ENCODE measurements at places on chromosomes 1 and 21. TPM values are rescaled to one million over a fixed set of nuclear protein-coding genes. Genes with fewer than 3 reads are reported as not detected.

GRCh38 chr1:216766633-216767327 is 43.6 kb upstream of the ESRRG start:
- H3K27me3 ChIP-seq: no peaks in the 10 kb centered on the region
- no peaks in the 10 kb centered on the region for H3K36me3 ChIP-seq
- H3K27ac ChIP-seq: no peak overlapping the region
- no peak for DNase-seq
- H3K4me1 ChIP-seq: no peaks in the 10 kb centered on the region

DNA sequence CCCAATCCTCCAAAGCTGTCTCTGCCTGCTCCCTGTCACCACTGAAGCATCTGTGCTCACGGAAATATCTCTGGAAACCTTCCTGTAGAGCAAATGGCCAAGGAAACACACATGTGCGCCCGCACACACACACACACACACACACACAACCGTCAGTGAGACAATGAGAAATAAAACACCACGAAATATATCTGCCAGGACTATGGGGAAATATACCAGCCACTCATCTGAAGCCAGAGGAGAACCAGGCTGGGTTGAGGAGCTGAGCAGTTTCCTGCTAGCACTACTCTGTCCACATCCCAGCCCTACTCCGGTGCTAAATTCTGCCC is 25.1 kb upstream of the PLXNA2 start:
- no peak for DNase-seq
- H3K27me3 ChIP-seq: no peaks in the 10 kb centered on the region
- no peaks in the 10 kb centered on the region for H3K4me1 ChIP-seq
- no peaks in the 10 kb centered on the region for H3K36me3 ChIP-seq
- H3K27ac ChIP-seq: no peak overlapping the region
- no peak overlapping the region for H3K4me3 ChIP-seq

DNA sequence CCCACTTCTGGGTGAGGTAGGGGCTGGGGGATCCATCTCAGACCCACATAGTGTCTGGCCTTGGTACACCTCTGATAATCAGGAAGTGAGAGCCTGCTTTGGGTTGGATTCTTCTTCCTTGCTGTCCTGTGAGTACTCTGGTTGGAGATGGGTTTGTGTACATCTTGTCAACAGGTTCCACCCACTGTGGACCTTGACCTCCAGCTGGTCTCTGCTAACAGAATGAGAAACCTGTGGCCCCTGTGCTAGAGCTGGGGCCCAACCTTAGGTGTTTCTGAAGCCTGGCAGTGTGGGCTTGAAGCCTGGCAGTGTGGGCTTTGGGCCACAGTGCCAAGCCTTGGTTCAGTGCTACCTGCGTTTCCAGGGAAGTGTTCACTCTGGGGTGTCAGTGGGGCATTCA is 2.6 kb downstream of the ZBTB48 start:
- no peak for DNase-seq
- H3K36me3 ChIP-seq: peaks cover 18% of the 10 kb centered on the region
- H3K4me1 ChIP-seq: peaks cover 33% of the 10 kb centered on the region
- H3K4me3 ChIP-seq: no peak overlapping the region
- H3K27me3 ChIP-seq: no peaks in the 10 kb centered on the region
- H3K27ac ChIP-seq: peak overlapping the region; percentile 93

- no peaks in the 10 kb centered on the region for H3K27me3 ChIP-seq
- no peaks in the 10 kb centered on the region for H3K36me3 ChIP-seq
- H3K27ac ChIP-seq: no peak overlapping the region
- H3K4me1 ChIP-seq: no peaks in the 10 kb centered on the region
- DNase-seq: no peak
These were observed 206.0 kb upstream of the USP24 start for GRCh38 chr1:55420929-55421716.

GRCh38 chr1:101207891-101208290 is 28.9 kb upstream of the S1PR1 start:
- H3K4me1 ChIP-seq: no peaks in the 10 kb centered on the region
- no peaks in the 10 kb centered on the region for H3K27me3 ChIP-seq
- no peak for DNase-seq
- no peaks in the 10 kb centered on the region for H3K36me3 ChIP-seq
- no peak overlapping the region for H3K27ac ChIP-seq

DNA sequence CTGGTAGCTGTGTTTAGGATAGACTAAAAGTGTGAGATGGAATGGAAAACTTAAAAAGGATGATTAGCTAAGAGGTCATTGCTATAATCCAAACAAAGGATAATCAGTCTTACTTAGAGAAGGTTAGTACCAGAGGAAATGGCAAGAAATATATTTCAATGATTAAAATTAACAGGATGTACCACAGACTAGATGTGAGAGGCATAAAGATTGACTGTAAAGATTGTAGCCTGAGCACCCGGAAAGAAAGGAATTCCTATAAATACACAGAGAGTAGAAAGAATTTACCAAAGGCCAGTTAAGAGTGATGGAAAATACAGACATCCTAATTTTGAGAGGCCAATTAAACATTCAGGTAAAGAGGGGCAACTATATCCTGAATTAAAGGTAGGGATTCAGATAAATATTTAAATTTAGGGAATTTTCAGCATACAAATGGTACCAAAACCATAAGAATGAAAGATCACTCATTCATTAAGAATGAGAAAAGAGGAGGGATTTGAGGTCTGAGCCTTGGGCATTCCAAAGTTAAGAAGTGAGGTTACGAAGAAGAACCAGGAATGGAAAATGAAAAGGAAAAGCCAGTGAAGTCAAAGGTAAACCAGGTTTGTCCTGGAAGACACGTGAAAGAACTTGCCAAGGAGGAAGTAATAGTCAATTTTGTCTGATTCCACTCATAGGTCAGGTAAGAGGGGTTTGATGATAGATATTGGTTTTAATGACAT is 46.4 kb upstream of the RGS1 start:
- no peaks in the 10 kb centered on the region for H3K27me3 ChIP-seq
- no peaks in the 10 kb centered on the region for H3K36me3 ChIP-seq
- no peaks in the 10 kb centered on the region for H3K4me1 ChIP-seq
- no peak overlapping the region for H3K27ac ChIP-seq

DNA sequence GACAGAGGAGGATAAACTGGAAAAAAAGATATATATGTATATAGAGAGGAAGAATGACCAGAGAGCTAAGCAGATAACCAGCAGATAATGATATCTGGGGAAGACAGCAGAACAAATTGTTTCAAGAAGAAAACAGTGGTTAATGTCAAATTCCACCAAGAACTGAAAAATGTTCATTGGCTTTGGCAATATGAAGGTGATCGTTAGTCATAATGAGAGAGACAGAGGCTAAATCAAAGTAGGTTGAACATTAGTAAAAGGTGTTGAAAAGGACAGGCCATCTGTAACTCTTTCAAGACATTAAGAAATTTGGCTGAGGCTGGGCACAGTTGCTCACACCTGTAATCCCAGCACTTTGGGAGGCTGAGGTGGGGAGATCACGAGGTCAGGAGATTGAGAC is 25.3 kb upstream of the CR2 start:
- no peaks in the 10 kb centered on the region for H3K4me1 ChIP-seq
- no peak overlapping the region for H3K27ac ChIP-seq
- no peaks in the 10 kb centered on the region for H3K36me3 ChIP-seq
- no peak overlapping the region for H3K4me3 ChIP-seq
- H3K27me3 ChIP-seq: no peaks in the 10 kb centered on the region

- H3K27ac ChIP-seq: peak overlapping the region; percentile 73
- H3K36me3 ChIP-seq: no peaks in the 10 kb centered on the region
- H3K4me3 ChIP-seq: peak overlapping the region; percentile 30
These were observed 69.9 kb downstream of the CACHD1 start for GRCh38 chr1:64539781-64540218.

GRCh38 chr1:201628490-201628889 is 89.6 kb downstream of the NAV1 start:
- H3K27ac ChIP-seq: no peak overlapping the region
- peak; percentile 29 for DNase-seq
- H3K27me3 ChIP-seq: no peaks in the 10 kb centered on the region
- H3K4me3 ChIP-seq: no peak overlapping the region

DNA sequence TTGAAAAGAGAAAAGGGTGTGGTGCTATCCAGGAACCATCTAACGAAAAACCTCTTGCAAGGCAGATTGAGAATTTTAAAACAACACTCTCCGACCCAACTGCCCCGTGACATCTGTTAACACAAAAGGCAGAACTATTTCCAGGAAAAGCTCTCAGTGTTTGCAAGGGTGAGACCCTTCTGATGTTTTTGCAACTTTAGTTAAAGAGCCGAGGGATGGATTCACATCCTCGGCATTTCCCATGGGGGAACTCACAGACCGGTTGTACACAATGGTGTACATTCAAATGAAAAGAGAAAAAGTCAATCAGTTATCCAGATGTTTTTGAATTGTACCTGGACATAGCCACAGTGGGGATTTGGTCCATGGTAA is 120.0 kb downstream of the NGF start:
- no peak for DNase-seq
- H3K27ac ChIP-seq: no peak overlapping the region
- H3K27me3 ChIP-seq: no peaks in the 10 kb centered on the region

DNA sequence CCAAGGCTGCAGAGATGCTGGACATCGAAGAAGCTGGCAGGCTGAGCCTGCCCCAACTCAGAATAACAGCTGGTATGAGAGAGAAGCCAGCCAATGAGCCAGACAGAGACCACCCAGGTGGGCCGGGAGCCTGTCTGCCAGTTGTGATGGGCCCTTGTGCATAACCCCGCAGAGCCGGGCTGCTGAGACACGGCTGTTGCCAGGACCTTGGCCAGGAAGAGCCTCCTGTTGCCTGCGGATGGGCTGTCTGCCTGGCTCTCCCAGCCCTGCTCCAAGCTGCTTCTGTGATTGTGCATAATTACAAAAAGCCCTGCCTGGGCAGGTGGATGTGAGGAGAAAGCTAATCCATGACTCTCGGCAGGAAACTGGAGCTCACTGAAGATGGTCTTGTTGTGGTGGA is 126.5 kb downstream of the CAPN8 start:
- no peaks in the 10 kb centered on the region for H3K27me3 ChIP-seq
- H3K4me1 ChIP-seq: no peaks in the 10 kb centered on the region
- H3K4me3 ChIP-seq: no peak overlapping the region
- H3K27ac ChIP-seq: no peak overlapping the region
- DNase-seq: peak; percentile 46

DNA sequence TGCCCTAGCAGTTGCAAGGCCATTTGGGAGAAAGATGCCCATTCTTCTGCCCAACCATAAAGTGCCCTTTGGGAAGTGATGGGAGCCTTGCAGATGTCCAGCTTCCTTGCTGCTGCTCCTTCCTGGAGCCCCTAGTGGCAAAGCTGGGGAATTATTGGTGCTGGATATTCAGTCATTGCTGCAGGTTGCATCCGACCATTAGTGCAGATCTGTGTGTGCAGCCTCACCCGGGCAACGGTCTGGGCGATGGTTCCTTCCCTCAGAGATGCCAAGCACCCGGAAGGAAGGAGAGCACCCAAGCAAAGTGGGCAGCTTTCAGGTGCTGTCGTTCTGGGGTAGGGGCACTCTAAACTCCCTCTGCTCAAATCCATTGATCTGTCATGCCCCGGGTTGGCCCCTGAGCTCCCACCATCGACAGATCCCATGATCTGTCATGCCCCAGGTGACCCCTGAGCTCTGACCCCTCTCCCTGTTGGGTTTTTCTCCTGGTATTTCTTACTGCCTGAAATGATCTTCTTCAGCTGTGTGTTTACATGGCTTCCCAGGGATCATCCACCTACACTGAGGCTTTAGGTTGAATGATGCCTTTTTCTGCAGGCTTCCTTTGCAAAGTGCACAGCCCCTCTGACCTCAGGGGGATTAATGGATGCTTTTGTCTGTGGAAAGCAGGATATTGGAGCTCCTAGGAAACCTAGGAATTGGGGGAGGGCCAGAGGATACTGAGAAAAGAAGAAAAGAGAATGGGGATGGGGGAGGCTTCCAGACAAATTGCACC is 467.5 kb downstream of the PTPRU start:
- no peaks in the 10 kb centered on the region for H3K36me3 ChIP-seq
- H3K4me3 ChIP-seq: no peak overlapping the region
- no peaks in the 10 kb centered on the region for H3K4me1 ChIP-seq
- H3K27ac ChIP-seq: no peak overlapping the region
- H3K27me3 ChIP-seq: no peaks in the 10 kb centered on the region

DNA sequence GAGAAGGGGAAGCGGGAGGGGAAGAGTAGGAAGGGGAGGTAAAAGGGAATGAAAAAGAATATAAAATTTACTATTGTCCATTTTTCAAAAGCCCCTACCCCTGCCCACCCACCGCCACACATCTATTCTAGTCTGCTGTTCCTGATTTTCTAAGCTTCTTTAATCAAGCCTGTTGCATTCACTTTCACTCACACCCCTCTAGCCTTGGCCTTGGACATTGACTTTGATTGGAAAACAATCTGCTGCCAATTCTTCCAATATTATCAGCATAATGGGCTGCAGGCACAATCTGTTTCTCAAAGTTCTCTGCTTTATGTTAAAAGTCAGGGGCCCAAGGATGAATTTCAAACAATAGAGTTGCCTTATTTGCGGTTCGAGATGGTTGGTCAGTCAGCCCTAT is 281.2 kb downstream of the SETD4 start:
- no peak for DNase-seq
- no peaks in the 10 kb centered on the region for H3K36me3 ChIP-seq
- no peak overlapping the region for H3K4me3 ChIP-seq
- H3K27ac ChIP-seq: no peak overlapping the region

DNA sequence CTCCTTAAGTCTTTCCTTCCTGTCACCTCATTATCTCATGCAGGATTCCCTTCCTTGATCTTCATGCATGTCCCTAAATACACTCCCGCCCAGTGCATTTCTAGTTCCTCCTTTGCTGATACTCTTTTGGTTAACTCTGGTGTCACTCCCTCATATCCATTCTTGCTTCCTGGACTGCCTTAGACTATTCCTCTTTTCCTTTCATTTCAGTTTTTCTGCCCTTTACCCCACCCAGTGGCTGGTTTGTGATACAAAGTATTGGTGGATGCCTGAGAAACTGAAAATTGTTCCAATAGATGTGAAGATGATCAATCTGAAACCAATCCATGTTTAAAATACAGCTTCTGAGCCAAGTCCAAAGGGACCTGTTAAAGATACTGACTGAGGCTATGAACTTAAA is 553.8 kb upstream of the CAMK1G start:
- H3K27me3 ChIP-seq: no peaks in the 10 kb centered on the region
- no peaks in the 10 kb centered on the region for H3K4me1 ChIP-seq
- H3K27ac ChIP-seq: no peak overlapping the region

GRCh38 chr1:109151146-109151990 is 37.5 kb downstream of the ELAPOR1 start:
- peak; percentile 32 for DNase-seq
- no peaks in the 10 kb centered on the region for H3K36me3 ChIP-seq
- peaks cover 10% of the 10 kb centered on the region for H3K4me1 ChIP-seq
- H3K27ac ChIP-seq: no peak overlapping the region
- no peak overlapping the region for H3K4me3 ChIP-seq

DNA sequence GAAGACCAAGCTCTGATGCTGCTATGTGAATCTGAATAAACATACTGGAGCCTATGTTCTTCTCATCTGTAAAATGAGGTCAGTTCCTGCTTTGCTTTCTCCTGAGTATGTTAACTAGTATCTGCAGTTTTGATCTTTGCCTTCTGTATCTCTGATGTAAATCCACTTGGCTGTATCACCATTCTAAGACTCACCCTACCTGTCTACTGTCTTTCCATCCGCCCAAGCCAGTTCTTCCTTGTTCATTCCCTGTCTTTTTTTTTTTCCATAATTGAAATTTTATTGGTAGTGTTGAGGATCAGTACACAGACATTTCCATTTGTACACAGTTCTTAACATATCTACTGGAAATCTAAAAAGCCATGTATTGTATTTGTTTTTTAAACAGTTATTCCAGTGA is 31.3 kb downstream of the MAST2 start:
- no peak overlapping the region for H3K4me3 ChIP-seq
- H3K36me3 ChIP-seq: no peaks in the 10 kb centered on the region

The TSNAX gene
- 39.7 TPM for total RNA-seq

The FAM3B gene
- 9.7 TPM for total RNA-seq

The TMEM61 gene
- 2.9 TPM for total RNA-seq

The DHRS3 gene
- total RNA-seq: 112 TPM

The FAAH gene
- total RNA-seq: 42.9 TPM

The ERG gene
- 38.9 TPM for total RNA-seq

The KRTAP11-1 gene
- total RNA-seq: not detected

Measured in upper lobe of left lung (tissue), 6 donors.